ENCODE measurements at places on chromosomes 1 and 21.

GRCh38 chr1:23246274-23246673 lies 29.0 kb upstream of the HTR1D start:
- DNase-seq = no peak

DNA sequence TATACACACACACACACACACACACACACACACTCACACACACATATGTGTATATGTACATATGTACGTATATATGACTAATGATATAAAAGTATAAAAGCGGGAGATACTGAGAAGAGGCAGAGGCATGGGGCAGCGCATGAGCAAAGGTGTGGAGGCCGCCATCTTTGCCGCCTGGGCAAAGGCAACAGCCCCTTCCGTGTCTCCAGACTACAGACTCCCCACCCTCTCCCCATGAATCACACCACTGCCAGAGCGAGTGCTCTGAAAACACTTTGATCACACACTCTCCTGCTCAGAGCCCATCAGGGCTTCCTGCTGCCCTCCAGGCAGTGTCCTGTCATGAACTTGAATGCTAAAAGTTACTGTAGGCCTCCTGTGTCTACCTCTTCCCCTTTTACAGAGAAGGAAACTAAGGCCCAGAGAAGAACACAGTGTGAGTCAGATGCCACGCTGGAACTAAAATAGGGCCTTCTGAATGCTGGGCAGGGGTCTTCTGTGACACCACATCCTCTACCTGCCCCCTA lies 54.7 kb upstream of the SSBP3 start:
- DNase-seq = no peak

DNA sequence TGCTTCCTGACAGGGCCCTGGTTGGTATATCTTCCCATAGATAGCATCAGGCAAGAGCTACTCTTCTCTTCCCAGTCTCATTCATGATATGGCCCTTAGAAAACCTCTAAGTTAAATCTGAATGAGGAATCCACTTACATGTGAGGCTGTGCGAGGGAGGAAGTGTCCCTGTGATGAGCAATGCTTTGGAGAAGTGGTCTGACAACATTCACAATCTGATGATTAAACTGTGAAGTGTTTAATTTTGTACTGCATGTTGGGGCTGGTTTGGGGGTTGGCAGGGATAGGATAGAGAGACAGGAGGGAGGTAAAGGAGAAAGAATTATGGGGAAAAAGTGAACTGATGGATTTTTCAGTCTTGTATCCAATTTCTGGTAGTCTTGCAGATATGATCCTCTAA lies 421.2 kb upstream of the DAB1 start:
- no peak for DNase-seq

DNA sequence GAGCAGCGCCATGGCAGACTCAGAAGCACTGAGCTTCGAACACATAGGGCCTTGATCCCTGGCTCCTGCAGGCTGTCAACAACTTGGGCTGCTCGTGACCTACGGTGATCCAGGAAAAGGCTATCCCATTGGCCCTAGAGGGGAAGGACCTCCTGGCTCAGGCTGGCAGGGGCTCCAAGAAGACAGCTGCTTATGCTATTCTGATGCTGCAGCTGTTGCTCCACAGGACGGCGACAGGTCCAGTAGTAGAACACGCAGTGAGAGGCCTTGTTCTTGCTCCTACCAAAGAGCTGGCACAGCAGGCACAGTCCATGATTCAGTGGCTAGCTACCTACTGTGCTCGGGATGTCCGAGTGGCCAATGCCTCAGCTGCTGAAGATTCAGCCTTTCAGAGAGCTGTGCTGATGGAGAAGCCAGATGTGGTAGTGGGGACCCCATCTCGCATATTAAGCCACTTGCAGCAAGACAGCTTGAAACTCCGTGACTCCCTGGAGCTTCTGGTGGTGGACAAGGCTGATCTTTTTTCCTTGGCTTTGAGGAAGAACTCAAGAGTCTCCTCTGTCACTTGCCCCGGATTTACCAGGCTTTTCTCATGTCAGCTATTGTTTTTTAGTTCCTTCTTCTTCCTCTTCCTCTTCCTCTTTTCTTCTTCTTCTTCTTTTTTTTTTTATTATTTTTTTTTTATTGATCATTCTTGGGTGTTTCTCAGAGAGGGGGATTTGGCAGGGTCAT lies 18.9 kb downstream of the ITLN2 start:
- no peak for DNase-seq

GRCh38 chr21:42661688-42662429 lies 8.4 kb downstream of the PDE9A start:
- peak; percentile 29 for DNase-seq

DNA sequence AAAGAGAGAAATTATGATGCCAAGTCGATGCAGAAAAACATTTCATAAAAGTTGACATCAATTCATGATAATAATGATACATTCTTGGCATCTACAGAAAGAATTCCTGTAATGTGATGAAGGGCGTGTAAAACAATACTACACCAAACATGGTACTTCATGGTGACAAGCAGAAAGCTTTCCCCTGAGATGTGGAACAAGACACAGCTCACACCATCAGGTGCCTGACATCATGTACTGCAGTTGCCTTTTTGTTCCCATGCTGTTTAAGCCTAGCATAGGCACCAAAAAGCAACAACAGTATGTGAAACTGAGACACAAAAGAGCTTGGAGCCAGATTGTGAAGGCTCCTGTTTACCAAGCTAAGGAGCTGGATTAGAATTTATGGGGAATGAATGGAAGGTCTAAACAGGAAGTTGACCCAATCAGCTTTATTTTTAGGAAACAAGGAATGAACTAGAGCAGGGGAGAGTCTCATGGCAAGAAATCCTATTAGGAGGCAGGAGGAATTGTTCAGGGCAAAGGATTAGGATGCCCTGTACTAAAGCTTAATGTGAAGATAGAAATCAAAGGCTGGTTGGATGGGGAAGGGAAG lies 67.2 kb downstream of the SYDE2 start:
- no peak for DNase-seq

DNA sequence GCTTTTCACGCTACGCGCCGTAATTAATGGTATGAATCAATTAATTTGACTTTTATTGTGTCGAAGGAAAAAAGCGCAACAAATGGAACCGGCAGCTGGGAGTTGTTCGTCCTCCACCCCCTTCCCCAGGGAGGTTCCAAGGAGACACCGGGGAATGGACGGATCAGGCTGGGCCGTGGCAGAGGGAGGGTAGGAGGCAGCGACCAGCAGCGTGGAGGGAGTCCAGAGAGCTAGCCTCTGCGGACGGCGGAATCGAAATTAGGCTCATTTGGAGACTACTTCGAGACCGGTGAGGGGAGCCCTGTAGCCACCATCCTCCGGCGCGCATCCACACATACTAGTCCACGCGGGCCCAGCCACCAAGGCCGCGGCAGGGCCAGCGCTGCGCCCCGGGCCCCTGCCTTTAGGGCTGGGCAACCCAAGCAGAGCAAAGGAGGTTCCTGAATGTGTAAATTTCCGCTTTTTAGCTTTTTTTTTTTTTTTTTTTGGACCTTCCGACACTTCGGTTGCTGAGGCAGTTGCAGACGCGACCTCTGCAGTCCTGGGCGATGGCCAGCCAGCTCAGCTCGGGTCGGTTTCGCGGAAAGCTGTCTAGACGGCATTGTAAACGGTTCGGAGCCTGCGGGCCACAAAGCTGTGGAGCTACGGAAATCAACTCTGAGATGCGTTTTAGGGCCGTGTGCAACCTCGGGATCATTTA lies 2.2 kb upstream of the FOXD3 start:
- no peak for DNase-seq

DNA sequence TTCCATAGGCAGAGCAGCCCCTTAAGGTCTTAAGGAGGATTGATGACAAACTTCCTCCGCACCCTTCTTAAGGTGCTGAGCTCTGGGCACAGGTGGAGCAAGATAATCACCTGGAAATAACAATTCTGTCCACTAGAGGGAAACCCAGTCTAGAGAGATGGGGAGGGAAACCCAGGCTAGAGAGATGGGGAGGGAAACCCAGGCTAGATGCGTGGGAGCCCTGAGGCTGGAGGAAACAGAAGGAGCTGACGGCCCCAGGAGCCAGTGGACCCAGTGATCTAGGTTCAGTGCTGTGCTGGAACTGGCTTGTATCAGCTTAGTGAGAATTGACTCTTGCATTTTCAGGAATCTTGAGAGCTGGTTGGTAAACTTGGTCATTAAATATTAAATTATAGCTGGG lies 17.8 kb upstream of the MYCL start:
- peak; percentile 61 for DNase-seq

- DNase-seq = peak; percentile 5
Observed at GRCh38 chr1:174800216-174800851, 199.4 kb upstream of the CACYBP start.

GRCh38 chr21:34640858-34641257 lies 25.9 kb upstream of the RCAN1 start:
- DNase-seq = no peak

- no peak for DNase-seq
Observed at GRCh38 chr21:15255261-15255660, 190.5 kb upstream of the NRIP1 start.

DNA sequence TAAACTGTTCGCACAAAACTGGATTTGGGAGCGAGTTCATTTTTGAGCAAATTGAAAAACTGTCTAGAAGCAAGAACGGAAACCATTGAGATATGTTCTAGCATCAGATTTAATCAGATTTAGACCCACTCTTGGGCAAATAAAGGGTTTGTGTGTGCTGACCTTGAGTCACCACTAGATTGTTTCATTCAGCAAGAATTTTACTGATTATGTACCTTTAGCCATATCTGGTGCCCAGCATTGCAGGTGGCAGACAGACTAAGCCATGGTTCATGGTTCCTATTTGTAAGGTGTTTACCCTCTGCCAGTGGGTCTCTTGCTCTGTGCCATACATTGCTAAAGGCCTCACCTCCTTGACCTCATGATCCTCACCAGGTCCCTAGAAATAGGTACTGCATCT lies 1.4 kb downstream of the NUDC start:
- no peak for DNase-seq

DNA sequence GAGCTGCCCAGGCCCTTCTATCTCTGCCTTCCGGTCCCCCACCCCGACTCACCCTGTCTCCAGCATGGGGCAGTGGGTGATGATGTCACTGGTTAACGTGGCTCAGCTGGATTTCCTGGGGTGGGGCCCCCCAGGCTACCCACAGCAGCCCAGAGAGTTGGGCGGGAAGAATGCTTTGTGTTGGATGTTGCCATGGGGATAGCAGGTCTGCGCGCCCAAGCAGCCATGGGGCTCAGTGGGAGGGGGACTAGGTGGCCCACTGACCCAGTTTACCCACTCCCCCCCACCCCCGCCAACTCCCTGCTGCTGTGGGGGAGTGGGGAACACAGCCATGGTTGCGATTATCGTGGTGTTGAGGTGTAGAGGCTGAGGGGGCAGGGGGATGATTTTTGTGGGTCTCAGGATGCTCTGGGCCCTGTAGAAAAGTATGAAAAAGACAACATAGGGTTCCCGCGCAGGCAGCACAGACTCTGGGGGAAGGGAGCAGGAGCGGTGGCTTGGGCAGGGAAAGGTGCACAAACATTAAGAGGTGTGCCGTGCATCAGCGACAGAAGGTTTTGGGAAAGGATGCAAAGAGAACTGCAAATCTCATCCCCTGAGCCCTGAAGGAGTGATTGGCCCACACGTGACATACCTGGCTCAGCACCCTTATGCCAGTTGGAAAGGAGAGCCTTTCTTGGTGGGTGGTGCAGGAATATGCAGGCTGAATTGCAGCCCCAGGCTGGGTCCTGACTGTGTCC lies 8.5 kb downstream of the CELSR2 start:
- DNase-seq = no peak

GRCh38 chr1:87739141-87739540 lies 410.5 kb downstream of the LMO4 start:
- no peak for DNase-seq

GRCh38 chr1:1143636-1144035 lies 27.7 kb upstream of the C1orf159 start:
- no peak for DNase-seq

GRCh38 chr1:200699871-200700270 lies 30.2 kb upstream of the DDX59 start:
- DNase-seq = no peak

- no peak for DNase-seq
Observed at GRCh38 chr1:167462341-167462740, 56.0 kb downstream of the CD247 start.

- no peak for DNase-seq
Observed at GRCh38 chr21:35208810-35209517, 159.9 kb upstream of the RUNX1 start.

- no peak for DNase-seq
Observed at GRCh38 chr1:60963167-60963940, 119.0 kb upstream of the NFIA start.

DNA sequence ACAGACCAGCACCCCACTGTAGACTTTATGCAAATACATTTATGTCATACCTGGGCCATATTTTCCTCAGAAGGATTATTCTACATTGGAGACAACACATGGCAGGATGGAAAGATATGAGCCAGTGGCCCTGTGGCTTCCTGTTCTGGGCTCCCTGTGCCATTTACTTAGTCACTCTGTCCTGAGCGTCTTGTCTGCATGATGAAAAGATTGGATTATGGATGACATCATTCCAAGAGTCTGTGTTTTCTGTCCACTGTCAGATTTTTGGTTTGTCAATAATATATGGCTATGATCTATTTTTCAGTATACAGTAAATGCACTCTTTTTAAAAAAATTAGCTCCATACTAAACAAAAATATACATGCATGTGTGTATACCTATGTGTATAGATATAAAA lies 30.8 kb downstream of the IGSF5 start:
- DNase-seq = no peak

DNA sequence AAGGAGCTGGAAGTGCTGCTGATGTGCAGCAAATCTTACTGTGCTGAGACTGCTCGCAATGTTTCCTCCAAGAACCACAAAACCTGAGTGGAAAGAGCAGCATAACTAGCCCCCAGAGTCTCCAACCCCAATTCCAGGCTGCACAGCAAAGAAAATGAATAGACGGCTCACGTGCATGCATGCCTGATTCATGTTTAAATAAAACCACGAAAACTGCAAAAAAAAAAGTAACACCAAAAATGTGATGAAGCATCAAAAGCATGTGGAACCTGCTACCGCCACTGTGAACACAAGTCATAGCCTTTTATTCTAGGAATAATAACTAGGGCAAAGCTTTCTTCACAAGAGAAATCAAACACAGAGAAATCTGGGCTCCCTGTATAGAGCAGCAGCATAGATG lies 9.6 kb upstream of the TRNP1 start:
- DNase-seq = no peak

GRCh38 chr1:79955966-79956365 lies 949.4 kb upstream of the ADGRL4 start:
- DNase-seq = no peak

- DNase-seq = peak; percentile 45
Observed at GRCh38 chr1:42176902-42177519, 12.5 kb upstream of the GUCA2A start.

GRCh38 chr21:23398726-23399125 lies 2208.6 kb downstream of the MRPL39 start:
- DNase-seq = peak; percentile 21

GRCh38 chr1:113118266-113118665 lies 45.3 kb downstream of the LRIG2 start:
- DNase-seq = no peak

- DNase-seq = no peak
Observed at GRCh38 chr1:171116676-171117075, 26.0 kb downstream of the FMO3 start.

Data from SK-N-DZ (cell line).